Stimulated activated CD4-positive, alpha-beta T cell treated with anti-CD3 and anti-CD28 coated beads, Interleukin-1b, Interleukin-23, amount 100 ng/mL, for 1 hour (primary cell): ENCODE measurements at places on chromosomes 7 and 10.

DNA sequence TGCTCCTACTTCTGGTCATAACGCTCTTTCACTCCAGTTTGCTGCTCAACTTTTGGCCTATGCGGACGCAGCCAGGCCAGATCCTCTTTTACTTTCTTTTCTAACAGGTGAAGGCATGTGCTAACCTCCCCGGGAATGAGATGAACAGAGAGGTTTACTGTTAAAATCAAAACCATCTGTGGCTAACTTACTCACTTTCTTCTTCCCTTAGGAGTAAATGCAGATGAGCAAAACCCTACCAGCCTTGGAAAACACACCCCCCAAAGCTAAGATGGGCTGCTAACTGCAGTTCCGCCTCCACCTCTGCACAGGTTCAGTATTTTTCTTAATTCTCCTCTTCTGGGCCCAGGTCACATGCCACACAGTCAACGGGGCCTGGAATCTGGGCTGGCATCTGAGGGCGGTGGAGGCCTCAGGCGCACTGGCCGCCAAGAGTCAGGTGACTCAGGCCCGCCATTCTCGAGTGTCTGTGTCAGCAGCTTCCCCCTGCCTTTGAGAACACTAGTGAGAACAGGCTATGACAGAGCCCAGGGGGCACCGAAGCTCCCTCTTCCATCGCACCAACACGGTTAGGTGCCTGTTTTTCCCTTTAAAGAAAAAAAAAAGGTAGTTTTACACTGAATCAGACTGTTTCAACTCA lies 11.1 kb downstream of the FAM53B start:
- DNase-seq, result no peak

DNA sequence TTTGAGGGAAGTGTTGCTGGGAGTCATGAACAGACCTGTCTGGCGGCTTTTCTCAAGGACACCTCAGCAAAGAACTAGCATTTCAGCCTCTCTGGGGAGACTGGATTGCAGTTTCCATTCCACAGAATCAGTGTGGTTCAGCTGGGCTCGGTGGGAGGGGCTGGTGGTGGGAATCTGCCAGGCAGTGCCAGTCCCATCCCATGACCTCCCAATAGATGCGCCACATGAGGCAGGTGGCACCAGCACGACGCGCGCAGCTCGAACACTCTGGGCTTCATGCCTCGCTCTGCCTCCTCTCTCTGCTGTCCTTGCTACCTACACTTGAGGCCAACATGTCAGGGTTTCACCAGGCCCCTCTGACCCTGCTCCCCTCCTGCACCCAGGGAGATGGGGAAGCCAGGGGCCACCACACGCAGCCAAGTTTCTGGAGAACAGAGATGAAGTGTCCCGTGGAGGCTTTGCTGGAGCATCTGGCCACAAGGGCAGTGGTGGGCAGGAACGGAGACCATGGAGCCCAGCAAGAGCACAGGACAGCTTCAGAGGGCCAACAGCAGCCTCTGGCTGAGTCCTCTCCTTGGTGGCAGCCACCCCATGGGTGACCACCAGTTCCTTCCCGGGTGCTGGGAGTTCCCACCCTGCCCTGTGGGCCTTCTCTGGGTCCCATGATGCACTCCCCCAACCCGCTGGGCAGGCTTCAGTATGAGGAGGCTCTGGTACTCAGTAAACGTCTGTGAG lies 2.3 kb downstream of the NACAD start:
- no peak for DNase-seq

GRCh38 chr7:19248115-19248514 lies 102.9 kb upstream of the FERD3L start:
- no peak for DNase-seq

- DNase-seq, result no peak
These were observed 492.4 kb downstream of the TNS3 start for GRCh38 chr7:47089461-47089860.

DNA sequence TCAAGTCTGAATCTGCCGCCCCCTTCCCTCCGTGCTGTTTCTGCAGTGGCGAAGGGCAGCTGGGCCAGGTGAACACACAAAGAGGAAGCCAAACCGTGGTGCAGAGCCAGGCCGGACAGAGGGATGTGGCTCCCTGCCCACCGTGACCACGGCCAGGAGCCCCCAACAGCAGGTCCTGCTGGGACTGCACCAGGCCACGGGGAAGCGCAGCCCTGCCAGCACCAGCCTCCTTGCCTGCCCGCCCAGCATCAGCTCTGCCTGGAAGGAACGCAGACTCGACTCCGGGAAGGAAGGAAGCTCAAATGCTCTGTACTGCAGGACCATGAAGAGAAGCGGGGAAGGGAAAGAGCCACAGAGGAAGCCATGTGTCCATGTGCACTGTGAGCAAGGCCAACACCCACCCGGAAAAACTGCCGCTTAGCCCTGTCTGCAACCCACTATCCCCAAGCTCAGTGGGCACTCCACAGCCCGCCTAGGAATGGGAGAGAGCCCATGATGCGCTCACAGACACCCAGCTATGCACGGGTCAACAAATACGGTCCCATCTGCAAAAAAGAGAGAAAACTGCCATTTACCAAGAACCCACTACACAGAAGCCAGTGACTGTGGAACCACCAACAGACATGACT lies 19.0 kb downstream of the GPER1 start:
- no peak for DNase-seq

DNA sequence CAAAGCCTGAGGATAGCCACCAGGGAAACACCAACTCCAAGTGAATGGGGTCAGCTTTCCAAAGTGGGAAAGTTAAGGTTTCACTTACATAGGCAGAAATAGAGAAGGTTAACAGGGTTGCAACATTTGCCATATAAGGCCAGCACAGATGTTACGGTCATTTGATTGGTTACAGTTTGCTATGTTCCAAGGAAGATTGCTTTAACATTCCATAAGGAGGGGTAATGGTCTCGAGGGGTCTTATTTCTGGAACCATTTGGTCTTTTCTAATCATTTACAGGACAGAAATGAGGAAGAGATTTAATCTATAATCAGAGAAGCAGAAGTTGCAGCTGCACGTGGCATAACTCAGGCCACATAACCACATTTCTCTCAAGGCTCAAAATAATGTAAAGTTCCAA lies 679.4 kb upstream of the C7orf33 start:
- DNase-seq, result no peak
